ENCODE measurements at places on chromosomes 13 and 19.
A peak's percentile ranks its signal among the peaks of the same experiment; 100 is the strongest.

DNA sequence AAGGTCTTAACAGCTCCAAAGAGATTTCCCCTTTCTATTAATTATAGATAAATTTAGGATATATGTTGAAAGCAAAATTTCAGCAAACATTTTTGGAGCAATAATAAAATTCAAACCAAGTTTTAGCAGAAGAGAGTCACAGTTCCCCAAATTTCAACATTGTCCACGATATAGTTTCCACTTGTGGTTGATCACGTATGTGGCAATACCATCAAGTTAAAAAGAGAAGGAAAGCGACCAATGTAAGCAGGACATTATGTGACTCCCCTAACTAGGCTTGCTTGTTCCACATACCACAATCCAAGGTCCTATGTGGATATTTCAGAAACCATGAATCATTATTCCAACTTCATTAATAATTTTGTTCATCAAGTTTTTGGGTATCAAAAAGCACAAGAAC is 52.8 kb downstream of the ELF1 start:
- DNase-seq: no peak

DNA sequence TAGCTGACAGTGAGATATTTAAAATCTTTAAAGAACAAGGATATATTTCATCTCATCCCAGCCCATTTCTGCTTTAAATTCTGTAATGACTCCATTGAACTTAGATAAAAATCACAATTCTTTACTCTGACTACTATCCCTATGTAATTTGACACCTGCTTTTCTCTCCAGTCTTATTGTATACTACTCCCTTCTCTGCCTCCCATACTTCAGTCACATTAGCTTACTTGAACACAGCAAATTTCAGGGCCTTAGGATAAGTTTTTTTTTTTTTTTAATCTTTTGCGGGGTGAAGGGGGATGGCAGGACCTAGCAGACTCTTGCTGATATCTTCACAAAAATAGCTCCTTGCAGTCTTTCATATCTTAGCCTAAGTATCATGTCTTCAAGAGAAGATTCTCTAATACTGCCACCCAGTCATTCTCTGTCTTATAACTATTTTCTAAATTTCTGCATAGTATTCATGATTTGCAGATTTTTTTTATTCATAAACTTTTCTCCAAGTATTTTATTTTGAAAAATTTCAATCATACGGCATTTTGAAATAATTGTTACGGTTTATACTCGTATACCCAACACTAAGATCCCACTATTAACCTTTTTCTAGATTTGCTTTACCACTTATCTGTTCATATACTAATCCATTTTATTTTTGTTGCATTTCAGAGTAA is 151.4 kb downstream of the PCCA start:
- no peak for DNase-seq

DNA sequence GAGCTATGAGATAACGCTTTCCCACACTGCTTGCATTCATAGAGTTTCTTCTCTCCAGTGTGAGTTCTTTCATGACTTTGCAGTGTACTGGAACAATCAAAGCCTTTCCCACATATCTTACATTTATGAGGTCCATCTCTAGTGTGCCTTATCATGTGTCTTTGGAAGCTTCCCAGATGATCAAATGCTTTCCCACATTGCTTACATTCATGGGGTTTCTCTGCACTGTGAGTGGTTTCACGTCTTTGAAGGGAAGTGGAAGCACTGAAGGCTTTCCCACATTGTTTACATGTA is 14.9 kb upstream of the ZNF442 start:
- DNase-seq: no peak

DNA sequence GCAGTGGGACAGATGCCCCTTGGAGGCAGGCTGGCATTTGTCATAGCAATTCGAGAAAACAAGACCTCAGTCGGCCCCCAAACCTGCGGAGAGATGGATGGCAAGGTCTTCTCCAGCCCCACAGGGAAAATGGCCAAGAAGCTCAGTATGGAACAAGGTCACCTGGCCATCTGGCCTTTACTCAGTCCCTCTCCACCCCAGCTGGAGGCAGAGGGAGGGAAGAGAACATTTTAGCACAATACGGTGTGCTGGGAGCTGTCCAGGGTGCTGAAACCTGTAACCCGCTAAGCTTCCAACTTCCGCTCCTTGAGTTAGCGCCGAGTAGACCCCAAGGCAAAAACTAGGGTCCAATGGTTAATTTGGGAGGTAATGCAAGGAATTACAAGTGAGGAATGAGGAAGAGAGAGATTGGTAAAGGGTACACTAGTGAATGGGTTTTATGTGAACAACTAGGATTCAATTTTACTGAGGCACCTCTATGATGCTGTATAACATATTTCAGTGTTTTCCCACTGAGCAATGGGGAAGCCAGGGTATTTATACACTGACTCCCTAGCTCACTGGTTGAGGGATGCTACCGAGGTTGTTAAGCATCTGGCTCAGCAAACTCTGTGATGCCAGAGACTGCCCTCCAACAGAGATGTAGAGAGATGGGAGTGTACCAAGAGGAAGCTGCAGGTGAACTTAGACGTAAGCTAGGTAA is 64.3 kb downstream of the CACNA1A start:
- DNase-seq: peak; percentile 42

GRCh38 chr13:52711286-52711685 is 28.3 kb downstream of the CNMD start:
- DNase-seq: no peak

DNA sequence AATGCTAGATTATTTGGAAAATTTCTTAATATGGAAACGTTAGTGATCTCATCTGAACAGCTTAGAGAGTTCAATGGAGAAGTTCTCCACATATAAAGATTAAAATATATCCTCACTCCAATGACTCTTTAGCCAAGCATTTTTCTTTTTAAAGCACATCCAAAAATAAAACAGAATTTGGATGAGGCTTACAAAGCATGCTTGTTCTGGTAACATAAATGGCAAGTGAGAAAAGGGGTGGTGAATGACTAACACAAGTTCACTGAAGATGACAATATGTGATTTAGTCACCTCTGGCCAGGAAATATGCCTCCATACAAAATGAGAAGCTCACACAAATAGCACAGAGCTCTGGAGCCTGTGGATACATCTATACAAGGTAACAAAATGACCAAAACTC is 253.0 kb downstream of the PCDH20 start:
- peak; percentile 14 for DNase-seq

DNA sequence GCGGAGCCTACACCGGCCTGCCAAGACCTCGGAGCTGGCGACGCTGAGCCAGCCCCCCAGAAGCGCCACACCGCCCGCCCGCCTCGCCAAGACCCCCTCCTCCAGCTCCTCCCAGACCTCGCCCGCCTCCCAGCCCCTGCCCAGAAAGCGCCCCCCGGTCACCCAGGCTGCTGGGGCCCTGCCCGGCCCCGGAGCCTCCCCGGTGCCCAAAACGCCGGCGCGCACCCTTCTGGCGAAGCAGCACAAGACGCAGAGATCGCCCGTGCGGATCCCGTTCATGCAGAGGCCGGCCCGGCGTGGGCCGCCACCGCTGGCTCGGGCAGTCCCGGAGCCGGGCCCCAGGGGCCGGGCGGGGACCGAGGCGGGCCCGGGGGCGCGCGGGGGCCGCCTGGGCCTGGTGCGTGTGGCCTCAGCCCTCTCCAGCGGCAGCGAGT is 10.2 kb downstream of the C19orf25 start:
- no peak for DNase-seq

DNA sequence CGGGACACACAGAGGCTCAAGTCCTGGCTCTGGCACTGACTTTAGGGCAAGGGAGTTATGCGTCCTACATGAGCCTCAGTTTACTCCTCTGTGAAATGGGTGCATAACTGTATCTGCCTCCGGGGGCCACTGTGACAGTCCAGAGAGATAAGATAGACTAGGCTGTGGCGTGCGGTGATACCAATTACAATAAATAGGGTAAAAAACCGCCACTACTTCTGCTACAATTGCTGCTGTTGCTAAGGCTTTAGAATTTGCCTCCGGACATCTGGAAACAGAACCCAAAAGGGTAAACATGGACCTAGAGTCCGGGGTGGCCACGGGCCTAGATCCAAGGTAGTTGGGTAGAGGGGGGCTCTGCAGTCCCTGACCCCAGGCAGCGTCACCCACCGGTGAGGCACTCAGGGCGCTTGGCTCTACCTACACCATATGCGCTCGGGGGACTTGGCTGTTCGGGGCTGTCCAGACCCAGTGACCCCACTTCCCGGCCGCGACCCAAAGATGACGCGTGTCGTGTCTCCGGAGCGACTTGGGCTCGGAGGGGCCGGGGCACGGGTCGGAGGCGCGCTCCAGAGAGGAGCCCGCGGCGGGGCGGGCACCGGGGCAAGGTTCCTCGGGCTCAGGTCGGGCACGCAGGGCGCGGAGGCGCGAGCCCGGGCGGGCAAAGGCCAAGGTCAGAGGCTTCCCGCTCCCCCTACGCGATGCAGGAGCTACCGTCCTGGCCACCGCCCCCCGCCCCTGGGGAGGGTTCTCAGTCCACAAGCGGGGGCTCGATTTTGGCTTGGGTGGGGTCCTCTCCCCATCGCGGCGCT is 1.1 kb downstream of the INSR start:
- no peak for DNase-seq

GRCh38 chr19:39083599-39083982 is 577 bp upstream of the ACP7 start:
- DNase-seq: no peak

GRCh38 chr13:112134391-112135075 is 67.6 kb downstream of the SOX1 start:
- no peak for DNase-seq

- DNase-seq: no peak
Observed at GRCh38 chr13:77720988-77721387, 23.5 kb downstream of the SLAIN1 start.

GRCh38 chr19:48403606-48404005 is 10.1 kb downstream of the GRIN2D start:
- peak; percentile 62 for DNase-seq

DNA sequence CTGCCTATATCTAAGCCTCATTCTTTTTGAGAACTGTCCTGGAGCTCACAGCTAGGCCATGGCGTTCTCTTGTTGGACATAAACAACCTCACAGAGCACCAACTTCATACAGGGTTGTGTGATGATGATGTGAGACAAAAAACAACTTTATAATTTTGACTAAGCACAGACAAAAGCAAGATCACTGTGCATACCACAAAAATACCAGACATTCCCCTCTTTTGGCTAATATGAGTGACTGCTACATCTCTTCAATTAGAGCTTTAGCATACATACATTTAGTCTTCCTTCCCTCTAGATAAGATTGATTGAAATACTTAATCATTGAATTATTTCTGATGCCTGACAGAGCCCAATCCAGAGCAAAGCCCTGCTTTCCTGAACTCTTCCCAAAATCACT is 8.3 kb downstream of the MAB21L1 start:
- peak; percentile 67 for DNase-seq

DNA sequence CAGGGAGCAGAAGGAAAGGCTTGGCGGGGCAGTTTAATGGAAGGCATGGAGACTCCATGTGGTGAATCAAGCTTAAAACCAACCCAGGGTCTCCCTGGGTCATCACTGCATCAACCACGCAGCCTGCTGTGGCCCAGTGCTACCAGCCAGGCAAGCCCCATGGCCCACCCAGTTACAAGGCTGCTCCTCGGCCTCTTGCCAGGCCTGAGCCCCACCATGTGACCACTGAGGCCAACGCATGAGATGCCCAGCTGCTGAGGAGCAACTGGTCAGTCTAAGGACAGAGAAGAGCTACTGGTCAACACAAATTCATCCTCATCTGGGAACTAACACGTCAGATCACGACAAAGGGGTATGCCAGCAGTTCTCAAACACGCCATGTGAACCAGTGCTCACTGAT is 15.4 kb upstream of the KPTN start:
- no peak for DNase-seq

DNA sequence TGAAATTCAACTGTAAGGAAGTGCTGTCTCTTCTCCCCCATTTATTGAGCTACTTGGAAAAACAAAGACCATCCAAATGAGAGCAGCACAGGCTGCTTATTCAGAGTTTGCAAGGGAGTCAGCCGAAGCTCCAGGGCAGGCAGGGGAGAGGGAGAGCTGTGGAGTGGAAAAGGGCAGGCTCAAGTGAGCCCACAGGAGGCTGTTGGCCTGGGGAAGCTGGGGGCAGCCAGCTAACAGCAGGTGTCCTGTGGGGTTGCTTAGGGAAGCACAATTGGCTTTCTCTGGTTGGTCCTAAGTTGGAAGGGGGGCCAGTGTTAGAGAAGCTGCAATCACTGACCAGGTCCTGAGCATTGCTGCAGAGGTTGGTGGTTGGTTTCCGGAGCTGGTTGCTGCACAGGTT is 23.9 kb downstream of the SLC25A42 start:
- no peak for DNase-seq

- DNase-seq: peak; percentile 6
Observed at GRCh38 chr13:74288361-74288911, 154.2 kb upstream of the KLF12 start.

- no peak for DNase-seq
Observed at GRCh38 chr13:73924607-73925006, 209.6 kb downstream of the KLF12 start.

DNA sequence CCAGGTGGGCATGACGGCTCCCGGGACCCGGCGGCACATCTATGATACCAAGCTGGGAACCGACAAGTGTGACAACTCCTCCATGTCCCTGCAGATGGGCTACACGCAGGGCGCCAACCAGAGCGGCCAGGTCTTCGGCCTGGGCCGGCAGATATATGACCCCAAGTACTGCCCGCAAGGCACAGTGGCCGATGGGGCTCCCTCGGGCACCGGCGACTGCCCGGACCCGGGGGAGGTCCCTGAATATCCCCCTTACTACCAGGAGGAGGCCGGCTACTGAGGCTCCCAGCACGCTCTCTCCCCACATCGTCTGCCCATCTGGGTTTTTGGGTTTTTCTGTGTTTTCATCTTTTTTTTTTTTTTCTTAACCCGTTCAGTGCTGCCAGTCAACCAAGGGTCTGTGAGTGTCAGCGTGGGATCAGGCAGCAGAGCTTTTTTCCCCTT is 2.3 kb upstream of the ABCA7 start:
- no peak for DNase-seq

DNA sequence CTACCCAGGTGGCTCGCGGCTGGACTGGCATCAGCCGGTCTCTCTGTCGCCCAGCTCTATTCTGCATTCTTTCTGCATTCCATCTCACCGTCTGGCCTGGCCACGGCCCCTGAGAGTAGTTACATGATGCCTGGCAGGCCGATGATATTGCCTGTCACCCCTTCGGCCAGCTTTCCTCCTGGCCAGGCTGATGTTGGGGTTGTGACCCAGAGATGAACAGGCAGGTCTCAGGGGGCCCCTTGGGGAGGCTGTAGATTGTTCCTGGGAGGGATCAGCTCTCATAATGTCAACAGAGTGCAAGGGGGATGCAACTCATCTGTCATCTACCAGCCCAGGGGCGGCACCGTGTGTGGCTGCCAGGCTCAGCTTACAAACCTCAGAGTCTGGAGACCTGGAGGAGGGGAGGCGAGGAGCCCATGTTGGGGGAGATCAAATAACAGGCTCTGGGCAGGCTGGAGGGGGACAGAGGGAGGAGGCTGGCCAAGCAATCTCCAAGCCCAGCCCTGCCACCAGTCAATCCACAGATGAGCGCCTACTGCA is 13.6 kb upstream of the FBXO17 start:
- peak; percentile 48 for DNase-seq

- peak; percentile 96 for DNase-seq
Observed at GRCh38 chr19:32373585-32374295, 28.3 kb downstream of the ZNF507 start.

DNA sequence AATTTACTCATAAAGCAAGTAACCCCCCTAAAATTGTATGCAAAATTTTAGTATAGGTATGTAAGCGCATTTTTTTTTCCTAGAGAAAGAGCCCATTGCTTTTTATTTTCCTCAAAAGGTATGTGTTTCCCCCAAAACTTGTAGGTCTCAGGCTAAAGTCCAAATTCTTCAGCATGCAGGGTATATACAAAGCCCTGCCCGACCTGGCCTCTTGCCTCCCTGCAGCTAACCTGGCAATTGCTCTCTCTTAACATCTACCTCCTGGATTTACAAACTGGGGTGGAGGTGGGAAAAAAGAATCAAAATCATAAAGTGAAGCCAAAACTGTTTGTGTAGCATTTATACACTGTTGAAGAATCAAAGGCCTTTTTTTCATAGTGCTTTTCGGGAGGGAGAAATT is 107.8 kb downstream of the KCNRG start:
- no peak for DNase-seq
